ENCODE measurements at places on chromosomes 2 and 18.

DNA sequence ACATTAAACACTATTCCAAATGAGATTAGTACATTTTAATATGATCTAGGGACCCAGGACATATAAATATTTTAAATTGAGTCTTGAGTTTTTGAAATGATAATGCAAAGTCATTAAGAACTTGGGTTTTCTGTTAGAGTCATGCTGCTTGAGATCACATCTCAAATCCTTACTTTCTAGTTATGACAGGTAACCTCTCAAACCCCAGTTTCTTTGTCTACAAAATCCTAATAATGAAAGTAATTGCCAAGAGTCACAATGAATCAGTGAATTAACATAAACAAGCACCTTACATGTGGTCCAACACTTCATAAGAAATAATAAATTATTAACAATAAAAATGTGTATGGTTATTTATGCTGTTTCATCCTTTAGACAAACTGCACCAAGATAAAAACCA, 607.6 kb downstream of the LRP1B start:
- DNase-seq, result no peak

DNA sequence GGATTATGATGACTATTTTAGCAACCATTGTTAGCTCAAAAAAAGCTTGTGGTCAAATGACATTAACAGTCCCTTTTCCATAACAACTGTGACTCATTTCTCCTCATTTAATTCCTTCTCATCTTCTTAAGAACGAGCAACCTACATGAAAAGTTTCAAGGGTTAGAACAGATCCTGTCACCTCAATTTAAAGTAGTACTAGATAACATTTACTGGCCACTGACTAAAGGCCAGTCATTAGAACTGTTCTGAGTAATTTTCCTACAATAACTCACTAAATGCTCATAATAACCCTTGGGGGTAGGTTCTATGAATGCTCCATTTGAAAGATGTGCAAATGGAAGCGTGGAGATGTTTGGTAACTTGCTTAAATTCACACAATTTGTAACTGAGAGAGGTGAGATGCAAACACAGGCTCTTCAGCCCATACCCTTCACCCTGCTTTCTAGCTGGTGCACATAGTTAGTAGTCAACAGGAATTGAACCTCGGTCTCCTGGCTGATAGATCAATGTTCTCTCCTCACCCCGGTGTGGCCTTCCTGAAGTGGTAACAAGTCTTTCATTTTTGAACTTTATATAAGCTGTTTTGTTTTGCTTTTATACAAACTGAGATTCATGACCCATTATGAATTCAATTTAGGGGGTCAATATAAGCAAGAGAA, 212.5 kb downstream of the SETBP1 start:
- no peak for DNase-seq

GRCh38 chr2:173150963-173151362, 75.3 kb downstream of the MAP3K20 start:
- no peak for DNase-seq

DNA sequence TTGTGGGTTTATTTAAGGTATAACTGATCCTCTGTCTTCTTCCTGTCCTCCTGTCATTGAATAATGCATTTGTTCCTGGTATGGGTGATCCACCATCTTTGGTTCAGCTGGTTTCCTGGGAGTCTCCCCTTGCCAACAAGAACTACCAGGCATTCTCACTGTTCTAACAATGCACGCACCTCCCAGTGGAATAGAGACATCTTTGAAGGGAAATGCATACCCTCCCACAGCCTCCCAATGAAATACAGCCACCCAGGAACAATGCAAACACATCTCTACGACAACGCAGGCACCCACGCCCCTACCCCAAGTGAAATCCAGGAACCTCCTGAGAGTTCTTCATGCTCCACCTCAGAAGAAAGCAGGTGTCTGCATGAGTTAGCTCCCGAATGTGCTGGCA, 318.0 kb downstream of the SOX11 start:
- DNase-seq, result no peak

DNA sequence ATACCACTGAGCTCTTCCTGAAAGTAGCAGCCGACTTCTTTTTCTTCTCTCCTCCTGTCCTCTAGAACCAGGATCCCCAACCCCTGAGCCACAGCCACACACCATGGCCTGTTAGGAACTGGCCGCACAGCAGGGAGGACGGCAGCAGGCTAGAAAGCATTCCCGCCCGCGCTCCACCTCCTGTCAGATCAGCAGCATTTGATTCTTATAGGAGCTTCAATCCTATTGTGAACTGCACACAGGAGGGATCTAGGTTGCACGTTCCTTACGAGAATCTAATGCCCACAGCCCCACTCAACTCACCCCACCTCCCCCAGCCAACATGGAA, 179.1 kb upstream of the SH3BP4 start:
- no peak for DNase-seq

DNA sequence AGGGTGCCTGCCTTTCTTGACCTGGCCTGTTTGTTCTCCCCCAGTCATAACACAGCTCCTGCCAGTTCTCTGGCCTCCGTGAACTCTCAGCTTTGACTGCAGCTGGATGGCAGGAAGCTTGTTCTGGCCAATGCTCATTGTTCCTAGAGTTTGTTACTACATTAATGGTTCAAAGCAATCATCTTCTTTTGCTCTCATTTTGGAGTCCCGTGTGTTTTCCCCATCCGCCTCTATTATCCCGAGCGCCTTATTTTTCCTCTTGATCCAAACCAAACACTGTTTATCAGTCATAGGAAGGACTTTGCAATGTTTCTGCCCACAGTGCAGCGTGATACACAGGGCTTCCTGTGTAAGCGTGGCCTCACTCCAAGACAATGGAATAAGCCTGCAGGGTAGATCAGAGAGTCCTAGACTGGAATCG, 184.3 kb upstream of the APCDD1 start:
- DNase-seq, result no peak

GRCh38 chr2:55891671-55892094, 31.9 kb downstream of the EFEMP1 start:
- DNase-seq, result no peak

DNA sequence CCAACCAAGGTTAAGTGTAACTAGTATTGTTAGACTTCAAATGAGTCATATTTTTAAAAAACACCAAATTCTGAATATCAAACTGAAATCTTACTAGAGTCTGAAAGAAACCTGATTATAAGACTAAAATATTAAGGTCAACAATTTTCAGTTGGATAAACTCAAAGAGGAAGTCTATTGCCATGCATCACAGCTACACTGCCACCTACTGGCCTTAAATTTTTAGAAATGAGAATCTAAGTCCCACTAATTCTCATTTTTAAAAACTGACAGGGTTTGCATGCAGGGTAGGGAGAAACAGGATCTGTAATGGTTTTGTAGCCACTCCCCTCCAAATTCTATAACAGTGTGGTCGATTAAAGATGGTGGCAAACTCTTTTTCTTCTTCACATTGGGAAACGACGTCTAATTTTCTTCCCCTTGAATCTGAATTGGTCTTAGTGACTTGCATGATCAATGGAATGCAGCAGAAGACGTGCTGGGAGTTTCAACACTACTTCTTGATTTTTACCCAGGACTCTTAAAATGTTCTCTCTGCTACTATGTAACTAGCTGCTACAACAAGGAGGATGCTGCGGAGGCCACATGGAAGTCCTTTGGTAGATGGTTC, 176.1 kb upstream of the SESTD1 start:
- DNase-seq, result no peak

- peak; percentile 60 for DNase-seq
These were observed 69.2 kb upstream of the EDAR start for GRCh38 chr2:109058191-109058632.

GRCh38 chr18:62497190-62497772, 25.5 kb upstream of the ZCCHC2 start:
- no peak for DNase-seq

GRCh38 chr2:182509216-182509615, 82.4 kb upstream of the PDE1A start:
- no peak for DNase-seq

GRCh38 chr2:147659051-147659450, 185.8 kb upstream of the ACVR2A start:
- DNase-seq, result no peak

GRCh38 chr2:154713675-154714074, 15.2 kb downstream of the KCNJ3 start:
- DNase-seq, result no peak

GRCh38 chr2:25371253-25372241, 29.8 kb upstream of the DNMT3A start:
- no peak for DNase-seq

DNA sequence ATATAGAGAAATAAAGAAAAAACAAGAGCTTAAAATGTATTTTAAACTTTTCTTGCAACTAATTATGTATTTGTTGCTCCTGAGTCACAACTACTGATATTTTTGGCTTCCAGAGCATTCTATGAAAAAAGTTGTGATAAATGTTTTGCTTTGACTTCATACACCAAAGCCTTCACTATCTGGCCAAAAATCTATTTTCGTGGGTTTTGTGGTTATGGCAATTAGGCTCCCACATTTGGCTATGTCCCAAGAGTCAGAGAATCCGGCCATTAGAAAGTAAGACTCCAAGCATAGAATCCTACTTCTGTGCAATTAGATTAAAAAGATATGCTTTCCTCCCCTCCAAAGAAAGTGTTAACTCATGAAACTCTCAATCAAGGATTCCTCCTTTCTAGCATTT, 1456.1 kb upstream of the ACVR2A start:
- no peak for DNase-seq

GRCh38 chr2:216596980-216597509, 36.2 kb upstream of the IGFBP2 start:
- no peak for DNase-seq

DNA sequence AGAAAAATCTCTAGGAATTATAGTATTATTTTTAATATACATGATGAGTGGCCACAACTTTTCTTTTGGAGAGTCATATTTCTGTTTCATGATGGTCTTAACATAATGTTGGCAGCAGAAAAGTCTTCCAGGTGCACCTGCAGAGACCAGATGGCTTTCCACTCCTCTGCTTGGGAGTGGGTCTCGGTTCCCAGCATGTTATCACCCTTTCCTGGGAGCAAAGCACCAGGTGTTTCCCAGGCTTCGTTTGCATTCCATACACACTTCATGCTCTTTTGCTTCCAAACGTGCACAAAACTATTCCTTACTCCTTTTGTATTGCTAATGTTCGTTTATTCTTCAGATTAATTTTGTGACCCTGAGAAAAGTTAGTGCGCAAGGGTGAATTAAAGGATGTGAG, 305.2 kb downstream of the CDH2 start:
- no peak for DNase-seq

- DNase-seq, result no peak
These were observed 1.9 kb downstream of the MSTN start for GRCh38 chr2:190060626-190061025.

- no peak for DNase-seq
These were observed 818 bp upstream of the CCDC141 start for GRCh38 chr2:179050755-179051154.

GRCh38 chr18:58413667-58414628, 214.9 kb downstream of the ALPK2 start:
- DNase-seq, result no peak

DNA sequence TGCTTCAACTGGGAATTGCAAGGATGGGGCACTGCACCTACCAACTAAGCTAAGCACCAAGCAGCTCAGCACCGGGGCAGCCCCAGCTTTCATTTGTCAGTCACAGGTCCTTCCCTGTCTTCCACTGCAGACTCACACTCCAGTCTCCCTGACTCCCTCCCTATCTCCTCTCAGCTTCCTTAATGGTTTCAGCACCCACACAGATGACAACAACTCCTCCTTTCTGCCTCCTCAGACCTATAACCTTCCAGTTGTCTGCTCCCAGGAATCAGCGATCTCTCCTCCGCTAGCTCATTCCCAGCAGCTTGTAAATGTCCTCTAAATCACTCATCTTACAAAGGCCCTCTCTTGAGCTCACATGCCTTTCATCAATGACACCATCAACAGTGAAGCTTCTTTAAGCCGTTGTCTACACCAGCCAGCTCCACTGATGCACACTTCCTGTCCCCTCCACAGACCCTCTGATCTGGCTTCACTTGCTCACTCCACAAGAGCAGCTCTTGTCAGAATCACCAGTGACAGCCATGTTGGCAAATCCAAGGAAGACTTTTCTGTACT, 32.1 kb downstream of the CLASP1 start:
- no peak for DNase-seq

- DNase-seq, result no peak
These were observed 10.0 kb upstream of the CRYBA2 start for GRCh38 chr2:219003267-219003634.

DNA sequence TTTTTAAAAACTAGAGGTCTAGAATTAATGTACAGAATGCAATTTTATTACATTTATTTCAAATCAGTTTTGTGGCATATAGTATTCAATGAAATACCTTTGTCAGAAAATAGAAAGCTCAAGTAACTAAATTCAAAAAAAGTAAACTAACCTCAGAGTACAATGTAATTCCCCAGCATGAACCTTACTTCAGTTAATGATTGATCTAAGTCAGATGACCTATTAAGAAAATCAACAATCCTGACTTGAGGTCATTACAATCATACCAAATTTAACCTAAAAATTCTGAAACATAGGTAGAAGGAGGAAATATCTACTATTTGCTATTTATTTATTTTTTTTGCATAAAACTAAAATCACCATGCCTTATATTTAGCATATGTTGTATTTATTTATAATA, 142.9 kb downstream of the CCDC102B start:
- DNase-seq, result no peak

GRCh38 chr2:152603166-152603565, 114.1 kb downstream of the PRPF40A start:
- no peak for DNase-seq

- no peak for DNase-seq
These were observed 18.0 kb downstream of the GALNT3 start for GRCh38 chr2:165776013-165776412.

- DNase-seq, result peak; percentile 67
These were observed 252.6 kb downstream of the AGAP1 start for GRCh38 chr2:235746257-235746934.
